ENCODE measurements at places on chromosomes 16 and 17. TPM values are rescaled to one million over a fixed set of nuclear protein-coding genes. Genes with fewer than 3 reads are reported as not detected.
A peak's percentile ranks its signal among the peaks of the same experiment; 100 is the strongest.

DNA sequence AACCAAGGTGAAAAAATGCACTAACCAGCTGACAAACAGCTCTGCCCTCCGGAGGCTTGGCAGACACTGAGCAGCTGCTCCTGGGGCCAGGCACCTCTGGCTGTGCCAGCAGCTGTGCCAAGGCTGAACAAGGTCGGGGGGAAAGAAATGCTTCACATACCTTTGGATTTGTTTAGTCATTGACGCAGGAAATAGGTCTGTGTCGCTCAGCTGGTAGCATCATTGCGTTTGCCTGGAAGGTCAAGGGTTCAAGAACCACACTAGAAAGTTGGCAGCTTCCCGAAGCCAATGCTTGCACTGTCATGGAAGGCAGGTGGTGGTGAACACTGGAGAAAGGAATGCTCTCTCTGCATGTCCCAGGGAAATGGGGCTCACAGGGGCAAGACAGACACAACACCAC, 63.5 kb downstream of the PCTP start:
- peak; percentile 26 for DNase-seq

DNA sequence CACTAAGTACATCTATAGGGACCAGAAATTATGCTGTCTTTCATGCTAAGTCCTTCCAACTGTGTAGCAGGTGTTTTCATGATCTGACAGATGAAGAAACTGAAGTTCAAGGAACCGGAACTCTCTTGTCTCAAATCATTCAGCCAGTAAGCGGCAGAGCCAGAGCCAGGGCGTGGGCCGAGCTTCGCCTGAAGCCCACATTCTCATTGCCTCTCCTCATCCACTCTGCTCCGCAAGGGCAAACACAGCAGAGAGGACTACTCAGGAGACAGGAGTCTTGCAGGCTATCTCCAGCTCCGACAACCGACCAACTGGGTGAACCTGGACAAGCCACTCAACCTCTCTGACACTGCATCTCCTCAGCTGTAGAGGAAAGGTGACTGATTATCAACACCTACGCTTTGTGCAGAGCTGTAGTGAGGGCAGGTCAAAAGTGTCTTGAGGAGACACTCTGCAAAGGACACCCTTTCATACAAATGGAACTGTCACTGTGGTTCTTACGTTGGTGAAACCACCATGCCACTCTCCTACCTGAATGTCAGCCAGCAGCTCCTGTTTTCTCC, 72.9 kb downstream of the CYTH1 start:
- no peak for DNase-seq

DNA sequence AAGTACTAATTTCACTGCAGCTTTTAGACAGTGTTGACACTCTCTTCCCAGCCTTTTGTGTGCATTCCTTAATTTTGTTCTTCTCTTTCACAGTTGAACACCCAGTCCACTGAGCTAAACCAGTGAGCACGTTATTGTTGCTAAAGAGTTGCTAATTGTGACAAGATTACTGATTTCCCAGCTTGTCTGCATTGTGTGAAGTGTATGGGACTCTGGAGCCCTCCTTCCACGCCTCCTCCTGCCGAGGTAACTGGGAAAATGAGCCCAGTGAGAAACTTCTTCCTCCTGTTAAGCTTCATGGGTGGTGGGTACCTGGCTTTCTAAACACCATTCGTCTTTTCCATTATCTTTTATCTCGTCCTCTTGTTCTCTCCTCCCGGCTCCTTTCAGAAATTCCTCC, 29.8 kb upstream of the DNAH17 start:
- DNase-seq, result no peak

EME2 gene
- 33.3 TPM for total RNA-seq

GRCh38 chr17:386141-386876, 33.7 kb upstream of the RPH3AL start:
- DNase-seq, result peak; percentile 82

- DNase-seq, result no peak
Observed at GRCh38 chr17:77916264-77916663, 42.2 kb upstream of the TNRC6C start.

DNA sequence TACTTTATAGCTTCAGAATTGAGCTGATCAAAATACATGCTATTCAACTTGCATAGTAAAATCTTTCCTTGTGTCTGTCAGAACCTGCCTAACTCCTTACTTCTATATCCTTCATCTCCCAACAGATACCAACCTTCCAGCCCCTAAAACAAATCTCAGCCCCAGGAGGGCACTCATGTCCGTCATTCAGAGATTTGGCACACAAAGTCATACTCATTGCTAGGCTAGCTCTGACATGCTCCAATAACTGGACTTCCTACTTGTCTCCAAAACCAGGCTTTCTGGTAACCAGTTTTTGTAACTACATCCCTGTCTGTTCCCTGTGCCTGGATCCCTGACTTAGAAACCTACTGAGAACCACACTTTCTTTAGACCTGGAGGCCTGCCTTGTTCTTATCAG, 37.5 kb upstream of the DHX40 start:
- no peak for DNase-seq

RPRML gene
- not detected for total RNA-seq

GRCh38 chr16:21646721-21647561, 5.5 kb downstream of the IGSF6 start:
- DNase-seq, result no peak

DNA sequence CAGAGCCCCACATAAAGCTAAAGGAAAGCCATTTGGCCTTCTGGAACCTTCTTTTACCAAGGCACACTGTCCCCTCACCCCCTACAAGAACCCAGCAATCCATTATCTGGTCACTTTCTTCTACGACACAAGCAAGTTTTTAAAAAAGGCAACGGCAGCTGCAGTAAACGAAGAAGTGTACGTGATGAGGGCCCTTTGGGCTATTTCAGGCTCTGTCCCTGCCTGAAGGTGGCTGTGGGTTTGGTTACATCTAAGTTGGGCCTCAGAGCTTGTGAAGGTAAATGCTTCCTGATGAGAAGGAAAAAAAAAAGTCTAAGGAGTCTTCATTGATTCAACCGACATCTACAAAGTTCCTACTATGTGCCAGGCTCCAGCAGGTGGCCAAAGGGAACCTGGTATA, 35.4 kb downstream of the XYLT1 start:
- no peak for DNase-seq

DNA sequence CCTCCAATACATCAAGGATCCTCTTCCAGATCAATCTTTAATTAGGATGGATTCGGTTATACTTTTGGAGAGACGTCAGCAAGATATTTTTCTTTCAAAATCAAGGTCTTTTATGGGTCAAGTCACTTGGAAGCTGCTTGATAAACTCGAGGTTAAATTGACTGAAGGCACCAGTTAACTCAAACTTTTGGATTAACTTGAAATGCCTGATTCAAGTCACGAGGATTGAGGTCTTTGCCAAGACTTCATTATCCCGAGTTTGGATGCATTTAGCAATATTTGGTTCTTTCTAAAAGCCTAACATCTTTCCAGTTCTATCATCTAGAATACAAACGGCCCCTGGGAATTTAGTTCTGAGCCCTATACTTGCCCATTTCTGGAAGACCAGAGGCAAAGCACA, 82.9 kb downstream of the MYH11 start:
- no peak for DNase-seq

DNA sequence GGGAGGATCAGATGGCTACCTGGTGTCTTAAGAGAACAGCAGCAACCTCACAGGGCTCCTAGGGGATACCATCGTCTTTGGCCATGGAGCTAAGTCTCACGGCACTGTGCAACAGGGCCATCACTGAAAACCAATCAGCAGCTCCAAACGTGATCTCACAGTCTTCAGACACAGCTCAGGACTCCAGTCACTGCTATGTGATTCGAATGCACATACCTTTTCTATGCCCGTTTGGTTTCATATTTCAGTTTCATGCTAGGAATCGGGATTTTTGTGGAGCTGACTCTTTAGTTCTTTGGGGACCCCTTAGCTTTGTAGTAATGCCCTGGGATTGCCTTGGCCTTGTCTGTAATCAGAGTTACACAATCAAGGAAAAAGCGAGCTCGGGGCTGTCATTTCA, 162.8 kb upstream of the CDH11 start:
- DNase-seq, result no peak

DNA sequence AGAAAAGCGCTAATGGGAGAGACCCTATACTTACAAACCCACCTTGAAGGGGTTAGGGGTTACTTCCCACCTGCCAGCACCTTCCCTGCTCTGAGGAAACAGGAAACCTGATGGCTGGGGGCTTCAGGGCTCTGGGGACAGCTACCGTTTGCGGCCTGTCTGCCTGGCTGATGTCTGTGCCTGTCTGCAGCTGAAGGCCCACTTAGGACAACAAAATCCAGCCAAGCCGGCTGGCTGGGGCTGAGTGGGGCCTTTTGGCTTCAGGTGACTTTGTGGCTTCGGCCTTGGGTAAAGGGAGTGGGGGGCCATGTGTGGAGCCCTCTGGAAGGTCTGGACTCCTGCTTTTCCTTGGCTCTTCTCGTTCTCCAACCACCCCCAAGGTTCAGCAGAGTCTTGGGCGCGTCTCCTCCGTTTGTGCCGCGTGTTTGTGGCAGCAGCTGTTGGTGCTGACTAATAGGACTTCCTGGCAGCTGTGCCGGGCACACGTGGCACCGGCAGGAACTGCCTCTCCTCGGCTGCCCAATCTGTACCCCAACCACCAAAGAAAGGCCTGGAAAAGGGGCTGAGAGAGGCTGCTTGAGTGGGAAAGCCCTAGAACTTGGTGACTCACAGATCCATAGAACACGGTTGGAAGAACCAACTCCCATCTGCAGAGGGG, 186.7 kb downstream of the MSI2 start:
- no peak for DNase-seq

GRCh38 chr16:89113152-89113547, 19.5 kb downstream of the ACSF3 start:
- DNase-seq, result no peak

- DNase-seq, result peak; percentile 7
Observed at GRCh38 chr17:49106321-49107210, 26.0 kb upstream of the B4GALNT2 start.

GRCh38 chr17:67053438-67054000, 9.2 kb downstream of the CACNG1 start:
- no peak for DNase-seq

DNA sequence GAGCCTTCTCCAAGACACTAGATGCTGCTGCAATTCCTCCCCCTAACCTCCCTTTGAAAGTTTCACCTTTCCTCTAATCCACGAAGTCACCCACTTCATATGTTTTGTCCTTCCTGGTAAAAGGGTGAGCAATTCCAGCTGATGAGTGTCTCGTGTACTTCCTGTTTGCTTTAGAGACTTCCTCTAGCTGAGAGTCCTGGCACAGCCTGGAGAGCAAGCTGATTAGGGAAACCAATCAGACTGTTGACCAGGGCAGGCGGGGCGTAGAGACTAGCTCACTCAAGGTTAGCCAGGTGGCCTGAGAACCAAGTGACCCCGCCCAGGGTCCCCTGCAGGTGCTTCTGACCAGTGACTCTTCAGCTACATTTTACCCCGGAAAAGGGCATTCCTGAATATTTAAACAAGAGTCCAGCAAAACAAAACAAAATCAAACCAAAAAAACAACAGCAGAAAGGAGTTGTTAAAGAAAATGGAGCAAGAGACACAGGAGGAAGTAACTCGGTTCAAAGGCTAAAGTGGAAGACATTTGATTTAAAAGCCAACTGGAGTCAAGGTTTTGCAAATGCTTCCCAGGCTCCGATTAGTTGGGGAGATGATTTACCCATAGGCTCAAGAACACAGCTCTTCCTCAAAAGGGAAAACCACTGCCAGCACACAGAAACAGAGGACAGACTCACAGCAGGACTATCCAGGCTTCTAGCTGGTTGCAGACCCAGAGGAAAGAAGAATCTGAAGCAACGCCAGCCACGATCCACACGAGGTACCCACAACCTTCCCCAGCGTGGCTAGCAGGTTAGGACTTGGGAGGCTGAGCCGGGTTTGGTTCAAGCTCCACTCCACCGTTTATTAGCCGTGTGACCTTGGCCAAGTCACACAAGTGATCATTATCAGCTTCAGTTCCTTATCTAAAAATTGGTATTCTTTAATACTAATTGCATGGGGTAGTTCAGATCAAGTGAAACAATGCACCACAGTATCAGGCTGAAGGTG, 13.4 kb downstream of the HSPB9 start:
- DNase-seq, result peak; percentile 91

- no peak for DNase-seq
Observed at GRCh38 chr17:2948721-2949468, 114.5 kb downstream of the OR1D5 start.

DNA sequence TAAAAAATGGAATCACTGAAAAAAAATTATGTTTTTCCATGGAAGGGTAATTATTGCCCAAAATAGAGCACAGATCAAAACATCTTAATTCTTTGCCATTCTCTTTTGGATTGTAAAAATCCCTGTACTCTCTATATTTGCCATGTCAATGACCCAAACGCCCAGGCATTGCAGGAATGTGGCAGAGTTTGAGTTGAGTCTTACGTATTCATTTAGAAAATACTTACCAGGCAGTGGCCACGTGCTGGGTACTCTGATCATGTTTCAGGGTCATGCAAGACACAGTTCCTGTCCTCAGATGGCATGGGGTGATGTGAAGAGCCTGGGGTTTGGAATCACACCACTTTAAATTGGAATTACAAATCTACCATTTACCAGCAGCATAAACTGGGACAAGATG, 267.7 kb downstream of the ABCC12 start:
- no peak for DNase-seq

DNA sequence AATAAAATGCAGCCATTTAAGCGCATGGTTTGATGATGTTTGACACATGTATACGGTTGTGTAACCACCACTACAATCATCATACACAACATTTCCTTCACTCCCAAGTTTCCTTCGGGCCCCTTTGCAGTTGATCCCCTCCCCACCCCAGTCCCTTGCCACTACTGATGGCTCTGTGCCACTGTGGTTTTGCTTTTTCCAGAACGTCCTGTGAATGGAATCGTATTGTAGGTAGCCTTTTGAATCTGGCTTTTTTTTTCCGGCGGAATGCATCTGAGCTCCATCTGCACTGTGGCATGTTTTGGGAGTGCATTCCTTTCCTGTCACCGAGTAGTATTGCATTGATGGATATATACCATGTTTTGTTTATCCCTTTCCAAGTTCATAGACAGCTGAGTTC, 15.1 kb upstream of the MAP2K3 start:
- DNase-seq, result no peak

KLHL10 gene
- total RNA-seq, result not detected

MED31 gene
- total RNA-seq, result 6.2 TPM

ZFHX3 gene
- 24.6 TPM for total RNA-seq

HSD11B2 gene
- 5.4 TPM for total RNA-seq

GRCh38 chr17:36703860-36704266, 102.5 kb downstream of the MRM1 start:
- peak; percentile 22 for DNase-seq

Measured in body of pancreas (tissue), 4 donors.